Stimulated activated CD4-positive, alpha-beta T cell treated with anti-CD3 and anti-CD28 coated beads, Interleukin-2, amount 100 ng/mL, for 4 hours (primary cell): ENCODE measurements at places on chromosomes 6 and 20.

DNA sequence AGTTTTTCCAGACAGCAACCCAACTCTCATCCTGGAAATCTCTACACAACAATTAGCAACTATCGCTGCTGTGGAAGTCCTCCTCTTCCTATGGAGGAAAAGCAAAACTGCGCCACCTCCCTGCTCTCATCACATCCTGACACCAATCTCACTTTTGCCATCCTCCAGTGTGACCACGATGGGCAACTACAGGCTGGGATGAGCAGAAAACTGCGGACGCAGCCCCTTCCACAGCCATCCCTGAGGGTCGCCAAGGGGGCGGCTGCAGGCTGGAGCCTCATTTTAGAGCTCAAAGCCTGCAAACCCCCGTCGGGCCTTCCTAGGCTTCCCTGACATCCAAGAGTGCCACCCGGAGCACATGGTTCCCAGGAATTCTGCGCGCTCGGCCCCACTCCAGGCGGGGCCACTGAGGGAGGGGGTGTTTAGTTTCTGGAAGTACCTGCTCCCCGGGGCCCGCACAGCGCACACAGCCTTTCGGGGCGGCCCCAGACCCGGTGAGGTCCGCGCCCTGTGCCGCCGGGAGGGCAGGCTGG, 1.2 kb downstream of the TCFL5 start:
- no peak for DNase-seq

DNA sequence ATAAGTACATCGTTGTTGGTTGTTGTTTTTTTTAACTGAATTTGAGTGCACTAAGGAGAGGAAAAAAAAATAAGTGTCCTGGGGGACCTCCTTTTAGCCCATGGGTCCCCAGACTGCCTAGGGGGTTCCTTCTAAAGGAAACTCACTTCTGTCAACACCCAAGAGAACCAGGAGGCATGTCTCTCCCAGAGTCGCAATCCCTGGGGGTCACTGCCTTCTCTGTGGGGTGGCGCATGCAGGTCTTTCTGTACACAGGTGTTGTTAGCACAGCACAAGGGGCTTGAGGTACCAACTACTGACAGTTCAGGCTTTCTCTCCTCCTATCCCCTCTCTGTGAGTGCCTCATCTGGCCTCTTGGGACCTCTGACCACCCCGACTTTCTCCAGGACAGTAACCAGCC, 7.3 kb upstream of the ARMC2 start:
- no peak for DNase-seq

- no peak for DNase-seq
These were observed 8.8 kb upstream of the GJA1 start for GRCh38 chr6:121426686-121427085.

- DNase-seq: no peak
These were observed 222.2 kb downstream of the TMEM242 start for GRCh38 chr6:157101166-157101565.

DNA sequence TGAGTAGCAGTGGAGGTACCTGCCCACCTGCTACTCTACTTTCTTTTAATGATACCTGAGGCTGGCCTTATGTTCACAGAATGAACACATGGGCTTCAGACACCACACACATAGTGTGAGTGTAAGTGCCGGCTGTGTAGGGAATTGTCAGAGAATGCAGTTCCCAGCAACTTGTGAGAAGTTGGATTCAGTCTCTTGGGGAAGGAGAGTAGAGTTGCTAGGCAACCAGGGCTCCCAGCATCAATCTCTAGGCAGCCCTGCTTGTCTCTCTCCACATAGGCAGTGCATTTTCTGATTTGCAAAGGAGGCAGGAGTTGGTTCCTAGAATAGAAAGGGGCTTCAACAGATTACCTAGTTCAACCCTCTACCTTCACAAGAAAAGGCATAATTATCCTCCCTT, 74.1 kb downstream of the BFSP1 start:
- no peak for DNase-seq
